Esophagus mucosa (tissue), 1 donor: ENCODE measurements at places on chromosomes 3 and 15. TPM values are rescaled to one million over a fixed set of nuclear protein-coding genes. Genes with fewer than 3 reads are reported as not detected.

The PLIN1 gene
- total RNA-seq = 0.32 TPM

The CSPG4 gene
- total RNA-seq = 1.9 TPM

The FBXL2 gene
- total RNA-seq = 1.7 TPM

The DNAJB11 gene
- 24.0 TPM for total RNA-seq

The ERICH6 gene
- not detected for total RNA-seq

The PIGZ gene
- 3.7 TPM for total RNA-seq

The NTRK3 gene
- total RNA-seq = 1.00 TPM

The ACSBG1 gene
- total RNA-seq = not detected

The SEMA3G gene
- 2.7 TPM for total RNA-seq

The ARPIN gene
- 17.5 TPM for total RNA-seq

The FURIN gene
- 30.6 TPM for total RNA-seq

The PPP1R14D gene
- total RNA-seq = not detected

The VEPH1 gene
- total RNA-seq = 0.40 TPM

The TP63 gene
- total RNA-seq = 190 TPM

The TTBK2 gene
- 5.4 TPM for total RNA-seq

The SNAPC5 gene
- total RNA-seq = 11.4 TPM

The GOLGA8M gene
- 0.36 TPM for total RNA-seq

The GOLGA6L7 gene
- total RNA-seq = not detected

The LINS1 gene
- 14.6 TPM for total RNA-seq

The MUC20 gene
- 34.9 TPM for total RNA-seq

The PLA2G4E gene
- 18.1 TPM for total RNA-seq

The CKMT1A gene
- 63.2 TPM for total RNA-seq

The GPR62 gene
- not detected for total RNA-seq

The FSIP1 gene
- 0.28 TPM for total RNA-seq
